ENCODE measurements at places on chromosomes 6 and 20.

DNA sequence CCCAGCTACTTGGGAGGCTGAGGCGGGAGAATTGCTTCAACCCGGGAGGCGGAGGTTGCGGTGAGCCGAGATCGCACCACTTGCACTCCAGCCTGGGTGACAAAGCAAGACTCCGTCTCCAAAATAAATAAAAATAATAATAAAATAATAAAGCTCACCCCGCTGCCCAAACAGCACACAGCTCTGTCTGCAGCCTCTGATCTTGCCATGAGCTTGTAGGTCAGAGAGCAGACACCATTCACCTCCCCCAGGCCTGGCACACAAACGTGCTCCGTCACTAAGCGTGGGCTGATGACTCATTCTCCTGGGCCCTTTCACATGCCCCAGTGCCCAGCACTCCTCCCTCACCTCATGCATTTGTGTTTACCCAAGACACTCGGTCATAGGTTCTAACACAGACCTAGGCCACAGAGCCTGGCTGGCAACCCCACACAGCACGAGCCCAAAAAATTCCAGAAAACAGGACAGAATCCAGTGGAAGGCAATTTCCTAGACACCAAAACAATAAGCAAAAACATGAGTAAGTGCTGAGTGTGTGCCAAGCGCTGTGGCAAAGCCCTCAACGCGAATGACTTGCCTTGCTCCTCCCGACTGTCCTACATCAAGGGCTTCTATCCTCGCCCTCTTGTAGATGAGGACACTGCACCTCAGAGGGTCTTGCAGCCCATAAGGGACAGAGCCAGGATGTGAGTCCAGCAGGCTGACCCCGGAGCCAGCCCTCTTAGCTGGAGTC lies 18.0 kb downstream of the ATP9A start:
- no peak for DNase-seq

- no peak for DNase-seq
Observed at GRCh38 chr6:150250826-150251225, 108.0 kb downstream of the PPP1R14C start.

DNA sequence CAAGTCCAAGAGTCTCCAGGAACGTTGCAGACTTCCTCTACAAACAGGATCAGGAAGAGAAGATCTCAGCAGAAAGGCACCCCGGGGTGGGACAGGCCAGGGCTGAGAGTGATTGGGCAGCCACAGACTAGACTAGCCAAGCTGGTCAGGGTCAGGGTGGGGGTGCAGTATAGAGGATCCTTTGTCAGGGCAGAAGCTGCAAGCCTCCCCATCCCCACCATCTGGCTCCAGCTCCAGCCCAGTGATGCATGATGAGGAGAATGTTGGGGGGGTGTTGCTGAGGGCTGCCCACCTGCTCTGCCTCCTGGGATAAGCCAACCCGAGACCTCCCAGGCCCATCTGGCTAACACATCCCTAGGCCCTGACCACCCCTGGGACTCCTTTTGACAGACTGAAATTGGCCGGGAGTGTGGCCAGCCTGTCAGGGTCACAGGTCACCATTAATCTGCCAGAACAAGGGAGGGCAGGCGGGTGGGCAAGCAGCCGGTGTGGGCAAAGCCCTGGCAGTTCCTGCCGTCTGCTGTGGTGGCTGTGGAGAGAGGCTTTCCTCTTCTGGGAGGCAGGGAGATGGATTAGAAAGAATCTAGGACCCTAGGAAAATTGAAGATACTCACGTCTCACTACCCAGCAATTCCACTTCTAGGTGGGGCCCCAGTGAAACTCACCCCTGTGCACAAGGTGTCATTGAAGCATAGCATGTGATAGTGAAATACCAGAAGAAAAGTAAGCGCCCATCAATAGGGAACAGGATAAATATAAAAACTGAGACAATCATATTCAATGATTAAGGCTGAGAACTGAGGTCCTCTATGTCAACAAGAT lies 22.1 kb upstream of the SNTA1 start:
- no peak for DNase-seq

GRCh38 chr6:133637874-133638273 lies 251.0 kb upstream of the TCF21 start:
- no peak for DNase-seq
